Mammary epithelial cell (primary cell): ENCODE measurements at places on chromosomes 13 and 19.

- no peak for DNase-seq
Measured at GRCh38 chr13:97133955-97134354, 88.2 kb upstream of the MBNL2 start.

DNA sequence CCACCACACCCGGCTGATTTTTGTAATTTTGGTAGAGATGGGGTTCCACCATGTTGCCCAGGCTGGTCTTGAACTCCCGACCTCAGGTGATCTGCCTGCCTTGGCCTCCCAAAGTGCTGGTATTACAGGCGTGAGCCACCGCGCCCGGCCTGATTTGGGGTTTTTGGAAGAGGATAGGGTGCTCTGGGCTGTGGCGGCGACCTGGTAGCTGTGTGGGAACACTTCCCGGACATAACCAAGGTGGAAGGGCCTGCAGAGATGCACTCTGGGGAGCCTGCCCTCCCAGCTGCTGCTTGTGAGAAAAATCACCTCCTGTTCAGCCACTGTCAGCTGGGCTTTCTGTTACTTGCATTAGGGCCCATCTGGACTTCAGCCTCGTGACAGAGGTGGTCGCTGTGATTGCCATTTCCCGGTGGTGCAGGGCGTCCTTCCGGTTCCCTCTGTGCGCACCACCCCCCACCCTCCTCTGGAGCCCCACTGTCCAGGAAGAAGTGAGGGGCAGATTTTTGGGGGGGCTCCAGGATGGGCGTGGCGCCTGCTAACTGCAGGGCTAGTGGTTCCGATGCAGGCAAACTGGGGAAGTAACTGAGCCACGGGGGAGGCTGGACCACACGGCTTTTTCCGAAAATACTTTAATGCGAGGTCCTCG is 7.5 kb downstream of the IL4I1 start:
- DNase-seq = no peak

- no peak for DNase-seq
Measured at GRCh38 chr13:28624707-28625432, 34.1 kb upstream of the POMP start.

- DNase-seq = peak; percentile 37
Measured at GRCh38 chr13:73273745-73274144, 214.9 kb downstream of the KLF5 start.

DNA sequence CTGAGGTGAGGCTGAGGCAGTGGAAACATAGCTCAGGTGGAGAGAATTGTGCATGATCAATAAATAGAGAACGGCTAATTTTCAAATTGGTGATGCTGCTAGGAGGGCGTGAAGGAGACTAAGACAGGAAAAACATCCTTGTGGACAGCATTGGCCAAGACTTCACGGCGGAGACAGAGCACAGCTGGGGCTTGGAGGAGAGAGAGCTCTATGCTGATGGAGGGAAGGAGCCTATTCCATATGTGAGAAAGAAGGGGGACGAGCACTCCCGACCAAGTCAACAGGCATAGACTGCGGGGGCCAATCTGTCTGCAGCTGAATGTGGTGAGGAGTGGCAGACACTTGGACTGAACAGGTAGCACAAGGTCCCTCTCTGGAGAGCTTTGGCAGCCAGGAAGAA is 14.8 kb upstream of the SPATA13 start:
- DNase-seq = no peak

DNA sequence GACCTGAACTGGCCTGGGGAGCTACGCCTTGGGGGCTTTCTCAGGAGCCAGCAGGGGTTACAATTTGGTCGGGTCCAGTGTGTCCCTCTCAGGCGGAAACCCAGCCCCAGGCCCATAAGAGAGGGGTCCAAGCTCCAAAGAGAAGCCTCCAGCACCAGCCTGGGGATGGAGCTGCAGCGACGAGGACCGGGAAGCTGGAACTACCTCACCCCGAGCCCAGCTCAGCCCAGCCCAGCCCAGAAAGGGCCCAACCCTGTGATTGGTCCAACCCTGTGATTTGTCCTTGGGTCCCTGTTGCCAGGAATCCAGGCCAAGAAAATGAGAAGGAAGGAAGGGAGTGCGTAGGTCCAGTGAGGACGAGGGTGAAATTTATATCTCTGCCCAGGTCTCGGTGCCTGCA is 24.1 kb downstream of the CLEC4M start:
- DNase-seq = no peak

GRCh38 chr13:95124959-95125358 is 176.3 kb downstream of the ABCC4 start:
- DNase-seq = no peak

DNA sequence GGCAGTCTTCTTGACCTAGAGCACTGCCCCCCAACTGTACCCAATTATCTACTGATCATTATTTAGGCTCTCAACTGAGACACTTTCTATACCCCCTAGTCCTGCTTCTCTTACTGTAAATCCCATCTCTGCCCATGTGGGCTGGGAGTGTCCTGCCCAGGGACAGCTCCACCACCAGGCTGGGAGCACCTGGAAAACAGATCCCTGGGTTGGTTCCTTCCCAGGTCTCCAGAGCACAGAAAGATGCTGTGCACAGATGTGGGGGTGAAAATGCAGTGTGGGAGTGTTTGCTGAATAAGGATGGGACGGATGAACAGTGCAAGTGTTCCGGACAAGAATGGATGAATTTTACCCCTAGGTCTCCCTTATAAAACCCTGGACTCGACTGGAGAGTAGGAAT is 12.7 kb downstream of the CYP4F2 start:
- no peak for DNase-seq

DNA sequence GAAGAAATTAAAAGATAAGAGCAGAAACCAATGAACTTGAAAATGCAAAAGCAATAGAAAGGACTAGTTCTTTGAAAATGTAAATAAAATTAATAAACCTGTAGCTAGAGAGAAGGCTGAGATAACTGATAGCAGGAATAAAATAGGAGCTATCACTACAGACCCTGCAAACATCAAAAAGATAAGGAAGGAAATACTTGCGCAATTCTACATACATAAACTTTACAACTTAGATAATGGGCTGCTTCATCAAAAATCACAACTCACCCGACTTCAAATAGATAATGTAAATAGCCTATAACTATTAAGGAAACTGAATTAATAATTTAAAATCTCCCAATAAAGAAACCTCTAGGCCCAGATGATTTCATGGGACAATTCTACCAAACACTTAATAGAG is 3.5 kb upstream of the ATP4B start:
- no peak for DNase-seq

DNA sequence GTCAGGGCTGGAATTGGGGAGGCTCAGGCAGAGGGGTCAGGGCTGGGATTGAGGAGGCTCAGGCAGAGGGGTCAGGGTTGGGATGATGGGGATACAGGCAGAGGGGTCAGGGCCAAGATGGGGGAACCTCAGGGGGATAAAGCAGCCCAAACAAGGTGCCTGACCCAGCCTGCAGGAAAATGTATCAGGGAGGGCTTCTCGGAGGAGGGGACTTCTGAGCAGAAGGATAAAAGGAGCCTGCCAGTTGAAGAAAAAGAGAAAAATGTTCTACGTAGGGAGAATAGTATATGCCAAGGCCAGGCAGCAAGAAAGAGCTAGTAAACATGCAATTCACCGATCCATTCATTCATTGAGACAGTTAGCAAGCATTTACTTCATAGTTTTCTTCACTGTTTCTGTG is 84.8 kb downstream of the MAP4K1 start:
- no peak for DNase-seq
